NB4 (cell line): ENCODE measurements at places on chromosomes 6 and 20.
A peak's percentile ranks its signal among the peaks of the same experiment; 100 is the strongest.

- no peak for DNase-seq
Observed at GRCh38 chr6:17780061-17780460, 73.3 kb upstream of the NUP153 start.

GRCh38 chr6:117932676-117933075, 25.6 kb downstream of the SLC35F1 start:
- DNase-seq: no peak

- DNase-seq: peak; percentile 69
Observed at GRCh38 chr20:17969278-17969883, 563 bp downstream of the MGME1 start.

DNA sequence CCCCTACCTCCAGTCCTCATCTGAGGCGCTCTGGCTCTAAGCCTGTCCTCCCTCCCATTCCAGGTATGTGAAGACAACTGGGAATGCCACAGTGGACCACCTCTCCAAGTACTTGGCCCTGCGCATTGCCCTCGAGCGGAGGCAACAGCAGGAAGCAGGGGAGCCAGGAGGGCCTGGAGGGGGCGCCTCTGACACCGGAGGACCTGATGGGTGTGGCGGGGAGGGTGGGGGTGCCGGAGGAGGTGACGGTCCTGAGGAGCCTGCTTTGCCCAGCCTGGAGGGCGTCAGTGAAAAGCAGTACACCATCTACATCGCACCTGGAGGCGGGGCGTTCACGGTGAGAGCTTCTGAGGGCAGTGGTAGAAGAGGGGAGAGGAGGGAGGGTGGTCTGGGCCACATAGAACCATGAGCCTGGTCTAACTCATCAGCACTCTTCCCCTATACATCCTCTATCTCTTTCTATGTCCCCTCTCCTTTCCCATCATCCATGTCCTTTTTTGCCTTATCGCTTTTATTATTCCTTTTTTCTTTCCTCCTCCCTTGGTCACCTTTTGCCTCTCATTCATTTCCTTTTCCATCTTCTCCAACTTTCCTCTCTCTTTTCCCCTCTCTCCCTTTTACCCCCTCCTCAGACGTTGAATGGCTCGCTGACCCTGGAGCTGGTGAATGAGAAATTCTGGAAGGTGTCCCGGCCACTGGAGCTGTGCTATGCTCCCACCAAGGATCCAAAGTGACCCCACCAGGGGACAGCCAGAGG, 3.5 kb downstream of the RING1 start:
- DNase-seq: peak; percentile 12

DNA sequence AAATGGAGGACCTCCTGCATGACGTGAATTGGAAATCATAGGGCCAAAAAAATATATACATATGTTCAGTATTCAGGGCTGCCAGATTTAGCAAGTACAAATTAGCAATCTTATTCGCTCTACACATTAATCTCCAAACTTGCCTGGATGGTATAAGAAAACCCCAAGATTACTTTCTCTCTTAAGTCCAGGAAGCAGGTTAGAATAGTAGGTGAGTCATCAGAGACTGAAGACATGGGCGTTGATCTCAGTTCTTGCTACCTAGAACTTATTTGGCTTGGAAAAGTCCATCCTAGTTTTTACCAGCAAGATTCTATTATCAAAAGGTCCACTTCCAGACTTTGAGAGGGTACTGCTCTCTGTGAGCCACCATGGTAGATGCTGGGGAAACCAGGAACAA, 47.4 kb downstream of the GPR63 start:
- DNase-seq: no peak

DNA sequence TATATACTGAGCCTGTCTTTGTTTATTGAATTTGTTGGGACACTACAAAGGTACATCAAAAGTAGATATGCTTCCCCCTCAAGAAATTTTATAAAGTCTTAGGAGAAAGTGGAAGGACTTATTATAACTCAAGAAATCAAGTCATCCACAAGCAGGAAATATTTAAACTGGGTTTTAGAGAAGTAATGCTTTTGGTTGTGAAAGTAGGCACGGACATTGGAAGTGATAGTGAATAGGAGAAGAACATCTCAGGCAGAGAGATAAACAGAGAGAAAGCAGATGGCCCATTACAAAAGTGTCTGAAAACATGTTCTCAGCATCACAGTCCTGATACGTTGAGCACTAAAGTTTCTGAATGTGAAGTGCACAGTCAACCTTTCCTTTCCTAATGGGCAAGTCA, 415.6 kb upstream of the RNF217 start:
- no peak for DNase-seq

- DNase-seq: peak; percentile 42
Observed at GRCh38 chr6:53151676-53152075, 3.0 kb upstream of the GCM1 start.

DNA sequence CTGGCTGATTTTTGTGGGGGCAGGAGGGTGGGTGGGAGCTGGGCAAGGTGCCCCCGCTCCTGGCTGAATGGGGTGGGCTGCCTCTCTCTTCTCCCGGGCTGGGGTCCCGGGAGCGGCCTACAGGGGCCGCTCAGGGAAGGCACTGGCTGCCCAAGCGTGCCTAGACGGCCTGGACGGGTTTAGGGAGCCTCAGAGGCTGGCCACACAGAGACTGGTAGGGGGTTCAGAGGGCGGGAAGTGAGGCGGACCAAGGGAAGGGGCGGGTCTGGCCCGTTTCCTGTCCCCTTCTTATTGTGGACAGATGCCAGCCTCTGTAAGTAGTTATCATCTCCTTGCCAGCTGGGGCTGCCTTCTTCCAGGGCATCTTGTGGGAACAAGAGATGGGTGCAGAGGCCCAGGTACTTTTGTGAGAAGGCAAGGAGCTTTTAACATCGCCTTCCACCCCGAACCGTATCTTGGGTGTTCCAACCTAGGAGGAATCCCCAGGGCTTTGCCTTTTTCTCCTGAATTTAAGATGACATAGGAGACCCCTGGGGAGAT, 437 bp downstream of the CD40 start:
- no peak for DNase-seq
